ENCODE measurements at places on chromosomes 5 and 9.
A peak's percentile ranks its signal among the peaks of the same experiment; 100 is the strongest.

GRCh38 chr5:122715095-122715494 lies 59.8 kb upstream of the SNX2 start:
- no peak for DNase-seq

GRCh38 chr5:53381-54174 lies 38.4 kb upstream of the PLEKHG4B start:
- DNase-seq: peak; percentile 49

- no peak for DNase-seq
Measured at GRCh38 chr5:133709209-133709725, 96.9 kb upstream of the FSTL4 start.

DNA sequence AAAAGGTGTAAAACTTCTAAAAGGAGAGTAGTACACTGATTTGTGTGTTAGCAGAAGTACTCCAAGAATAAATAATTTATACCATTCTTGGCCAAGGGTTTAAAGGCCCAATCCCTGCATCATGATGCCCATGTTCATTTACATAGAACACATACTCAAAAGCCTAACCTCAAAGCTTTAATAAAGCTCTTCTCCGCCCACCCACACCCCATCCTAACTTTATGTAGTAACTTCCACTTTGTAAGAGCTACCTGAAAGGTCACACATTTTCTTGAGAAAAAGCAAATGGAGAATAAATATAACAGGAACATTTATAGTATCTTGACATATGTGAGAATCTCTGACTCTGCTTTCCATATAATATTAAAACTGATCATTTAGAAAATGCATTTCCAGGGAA lies 148.8 kb upstream of the FREM1 start:
- DNase-seq: no peak

GRCh38 chr5:175493726-175494125 lies 15.4 kb downstream of the SFXN1 start:
- DNase-seq: no peak

GRCh38 chr5:158884827-158885518 lies 214.7 kb downstream of the EBF1 start:
- DNase-seq: no peak

GRCh38 chr5:155193483-155194107 lies 180.0 kb downstream of the KIF4B start:
- no peak for DNase-seq

- DNase-seq: no peak
Measured at GRCh38 chr5:176389135-176390123, 878 bp downstream of the HIGD2A start.

GRCh38 chr9:129595903-129596540 lies 24.9 kb downstream of the C9orf50 start:
- no peak for DNase-seq

GRCh38 chr5:5344606-5345005 lies 77.9 kb upstream of the ICE1 start:
- no peak for DNase-seq

DNA sequence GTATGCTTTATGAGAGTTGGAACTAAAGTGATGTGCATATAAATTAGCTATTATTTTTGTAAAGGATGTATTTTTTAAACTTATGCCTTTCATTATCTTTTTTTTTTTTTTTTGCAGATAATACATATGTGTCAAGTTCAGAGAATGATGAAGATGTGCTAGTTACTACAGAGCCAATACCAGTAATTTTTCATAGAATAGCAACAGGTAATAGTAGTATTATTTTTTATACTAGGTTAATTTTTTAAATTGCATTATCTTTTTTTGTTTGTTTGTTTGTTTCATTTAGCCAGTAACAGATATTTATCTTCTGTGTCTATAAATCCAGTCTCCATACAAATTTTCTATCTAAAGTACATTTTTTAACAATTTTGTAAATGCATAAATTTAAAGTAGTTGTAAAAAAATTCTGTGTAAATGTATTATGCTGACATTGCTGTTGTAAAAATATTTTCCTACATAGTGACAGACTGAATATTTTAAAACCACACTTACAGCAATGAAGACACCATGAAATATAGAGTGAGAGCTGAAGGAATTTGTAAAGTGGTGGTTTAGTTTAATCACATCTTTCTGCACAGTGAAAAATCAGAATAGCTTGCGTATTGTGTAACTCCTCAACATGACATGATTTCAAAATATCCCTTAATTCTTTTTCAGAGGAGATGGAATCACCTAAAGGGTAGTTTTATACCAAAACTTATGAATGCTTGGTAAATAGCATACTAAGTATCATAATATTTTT lies 93.3 kb downstream of the PARP8 start:
- no peak for DNase-seq

DNA sequence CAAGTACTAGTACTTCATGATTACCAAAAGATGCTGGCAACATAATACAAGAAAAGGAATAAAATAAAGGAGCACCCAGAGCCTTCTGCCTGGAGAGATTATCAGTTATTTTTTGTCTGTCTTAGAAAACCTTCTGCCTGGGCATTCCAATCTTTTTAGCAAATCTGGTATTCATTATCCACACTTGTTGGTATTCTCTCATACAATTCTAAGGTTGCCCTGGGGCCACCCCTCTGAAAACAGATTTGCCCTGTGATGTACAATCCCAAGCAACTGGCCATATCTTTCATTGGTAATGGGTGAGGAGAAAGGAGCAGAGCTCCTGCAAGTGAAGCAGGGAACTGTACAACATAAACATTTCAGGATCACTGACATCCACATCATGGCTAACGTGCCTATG lies 47.8 kb downstream of the WDR41 start:
- DNase-seq: no peak

- no peak for DNase-seq
Measured at GRCh38 chr5:7169240-7169878, 226.6 kb upstream of the ADCY2 start.

GRCh38 chr5:98905857-98906688 lies 22.7 kb downstream of the CHD1 start:
- no peak for DNase-seq

GRCh38 chr5:171586436-171586835 lies 167.0 kb downstream of the FGF18 start:
- DNase-seq: no peak

GRCh38 chr5:25334350-25334749 lies 689.6 kb upstream of the CDH10 start:
- DNase-seq: no peak

GRCh38 chr9:117178596-117179375 lies 236.1 kb downstream of the ASTN2 start:
- no peak for DNase-seq

DNA sequence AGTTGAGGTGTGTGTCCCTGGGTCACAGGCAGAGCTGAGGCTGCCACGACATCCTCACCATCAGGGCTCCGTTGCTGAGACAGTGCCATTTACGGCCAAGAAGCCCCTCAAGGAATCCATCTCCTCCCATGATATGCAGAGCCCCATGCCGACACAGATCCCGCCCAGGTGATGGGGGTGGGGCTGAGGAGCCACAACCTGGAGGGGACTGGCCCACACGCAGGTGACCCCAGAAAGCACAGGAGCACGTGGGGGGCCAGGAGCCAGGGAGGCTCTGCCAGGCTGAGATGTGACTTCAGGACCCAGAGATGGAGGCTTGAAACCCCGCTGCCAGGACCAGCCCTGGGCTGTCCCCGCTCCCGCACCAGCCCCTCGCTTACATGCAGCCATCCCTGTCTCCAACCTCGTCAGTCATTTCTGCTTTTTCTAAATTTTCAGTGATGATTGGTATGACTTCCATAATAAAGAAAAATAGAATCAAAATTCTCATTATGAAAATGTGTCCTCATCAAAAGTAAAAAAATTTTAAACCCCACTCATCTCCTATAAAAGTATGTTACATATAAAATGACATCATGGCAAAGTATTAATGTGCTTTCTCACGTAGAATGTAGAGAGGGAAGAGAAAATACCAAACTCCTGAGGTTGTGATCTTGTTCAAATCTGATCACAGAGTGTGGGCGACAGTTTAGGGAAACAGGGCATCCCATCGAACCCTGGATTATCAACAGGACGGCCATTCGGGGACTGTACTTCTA lies 98.0 kb upstream of the SARDH start:
- DNase-seq: no peak

DNA sequence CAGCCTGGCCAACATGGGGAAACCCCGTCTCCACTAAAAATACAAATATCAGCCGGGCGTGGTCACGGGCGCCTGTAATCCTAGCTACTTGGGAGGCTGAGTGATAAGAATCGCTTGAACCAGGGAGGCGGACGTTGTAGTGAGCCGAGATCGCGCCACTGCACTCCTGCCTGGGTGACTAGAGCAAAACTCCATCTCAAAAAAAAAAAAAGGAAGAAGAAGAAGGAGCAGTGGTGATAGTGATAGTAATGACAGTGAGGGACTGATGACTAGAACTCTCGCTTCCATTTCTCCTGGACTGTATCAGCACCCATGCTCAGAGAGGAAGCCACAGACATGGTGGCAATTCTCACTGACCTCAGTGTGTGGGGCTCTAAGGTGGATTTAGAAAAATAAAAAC lies 52.6 kb upstream of the CLINT1 start:
- DNase-seq: no peak

- DNase-seq: no peak
Measured at GRCh38 chr9:138044485-138045383, 167.2 kb downstream of the CACNA1B start.

DNA sequence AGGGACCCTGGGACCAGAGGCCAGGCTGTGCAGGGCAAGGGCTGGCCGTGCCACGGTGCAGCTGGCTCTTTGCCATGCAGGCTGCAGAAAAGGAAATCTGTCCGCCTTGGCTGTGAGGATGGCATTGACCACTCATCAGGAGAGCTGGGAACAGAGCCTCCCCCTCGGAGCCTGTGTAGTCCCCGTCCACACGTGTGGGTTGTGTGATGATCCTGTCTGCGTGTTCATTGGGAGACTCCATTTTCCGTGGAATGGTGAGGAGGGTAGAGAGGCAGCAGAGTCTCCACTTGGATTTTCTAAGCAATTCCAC lies 47.7 kb downstream of the EHMT1 start:
- DNase-seq: no peak

Measured in stimulated activated CD4-positive, alpha-beta T cell treated with anti-CD3 and anti-CD28 coated beads, Interleukin-12 subunit alpha, Interleukin-12 subunit beta, amount 100 ng/mL, for 24 hours (primary cell).